Stimulated activated CD4-positive, alpha-beta T cell treated with anti-CD3 and anti-CD28 coated beads, TNF-alpha, amount 100 ng/mL, for 4 hours (primary cell): ENCODE measurements at places on chromosomes 3 and 15.

GRCh38 chr3:8489278-8489792 is 12.3 kb upstream of the LMCD1 start:
- DNase-seq: no peak

- DNase-seq: no peak
These were observed 107.2 kb downstream of the PYDC2 start for GRCh38 chr3:191568206-191568605.

DNA sequence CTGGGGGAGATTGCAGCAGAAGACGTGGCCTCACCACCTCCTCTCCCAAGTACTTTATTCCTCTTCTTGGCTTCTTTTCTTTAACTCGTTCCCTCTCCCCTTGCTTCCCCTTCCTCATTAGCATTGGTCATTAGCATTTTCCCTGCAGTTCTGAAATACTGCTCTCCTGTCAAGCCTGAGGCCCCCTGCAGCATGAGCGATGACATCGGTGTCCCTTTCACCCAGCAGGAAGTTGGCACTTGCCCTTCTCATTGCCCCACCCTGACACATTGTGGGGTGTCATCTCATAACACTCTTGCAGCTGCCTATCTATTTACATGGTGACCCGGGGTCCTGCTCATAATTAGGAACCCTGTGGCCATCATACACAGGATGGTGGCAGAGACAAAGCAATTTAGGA is 167.1 kb downstream of the ARRDC4 start:
- no peak for DNase-seq

DNA sequence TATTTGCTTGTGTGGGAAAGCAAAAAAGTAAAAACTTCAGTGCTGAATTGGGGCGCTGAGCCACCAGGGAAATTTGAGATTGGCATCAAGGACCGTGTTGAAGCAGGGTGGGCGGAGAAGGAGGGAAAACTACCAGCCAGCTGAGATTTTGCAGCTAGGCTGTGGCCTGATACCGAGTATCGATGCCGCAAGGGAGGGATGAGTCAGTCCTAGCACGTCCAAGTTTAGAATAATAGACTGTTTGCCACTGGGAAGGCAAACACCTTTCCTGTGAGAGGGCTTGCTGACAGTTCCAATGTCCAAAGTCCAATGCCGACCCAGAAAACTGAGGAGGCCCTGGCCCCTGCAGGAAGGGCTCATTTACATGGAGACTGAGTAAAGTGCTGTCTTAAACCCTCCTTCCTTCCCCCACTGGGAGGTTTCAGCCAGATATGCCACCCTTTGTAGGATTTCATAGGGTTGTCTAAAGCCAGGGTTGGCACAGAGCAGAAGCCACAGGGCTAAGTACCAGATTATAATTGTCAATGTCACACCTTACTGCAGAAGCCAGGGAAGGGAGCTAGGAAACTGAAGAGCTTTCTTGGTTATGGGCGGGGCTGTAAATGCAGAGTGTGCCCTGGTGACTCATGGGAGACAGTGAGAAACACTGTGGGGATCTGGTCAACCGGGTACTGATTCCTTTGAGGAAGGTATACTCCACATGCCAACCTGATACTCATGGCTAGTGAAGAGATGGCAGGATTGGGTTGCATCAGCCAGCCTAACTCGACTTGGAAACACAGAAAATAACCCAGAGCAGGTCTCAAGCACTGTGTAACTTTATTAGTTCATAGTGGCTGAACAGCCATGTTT is 28.4 kb upstream of the PIK3CB start:
- no peak for DNase-seq

GRCh38 chr15:57740048-57740447 is 33.5 kb downstream of the POLR2M start:
- no peak for DNase-seq

DNA sequence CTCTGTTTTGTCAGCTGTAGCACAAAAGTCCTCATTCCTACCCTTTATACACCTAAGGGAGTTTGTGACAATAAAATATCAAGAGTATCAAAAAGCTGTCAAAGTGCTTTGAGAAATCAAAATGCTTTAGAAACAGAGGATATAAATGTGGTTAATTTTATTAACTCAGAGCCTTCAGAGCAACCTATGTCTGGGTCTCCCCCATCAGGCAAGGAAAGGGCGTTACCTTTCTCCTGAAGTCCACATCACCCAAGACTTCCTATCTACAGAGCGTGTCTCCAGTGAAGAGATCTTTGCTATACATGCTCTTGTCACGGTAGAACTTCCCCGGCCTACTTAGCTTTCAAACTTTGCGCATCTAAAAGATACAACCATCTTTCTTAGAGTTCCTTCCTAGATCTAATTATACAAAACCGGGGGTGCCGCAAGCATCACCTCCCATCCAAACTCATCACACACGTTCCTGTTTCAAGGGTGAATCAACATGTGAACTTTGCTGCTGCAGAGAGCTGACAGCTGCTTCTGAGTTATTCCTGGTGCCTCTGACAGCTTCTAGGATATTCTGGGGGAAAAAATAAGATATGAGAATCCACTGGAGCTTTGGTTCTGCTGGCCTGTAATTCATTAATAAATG is 93.0 kb downstream of the RARB start:
- no peak for DNase-seq

DNA sequence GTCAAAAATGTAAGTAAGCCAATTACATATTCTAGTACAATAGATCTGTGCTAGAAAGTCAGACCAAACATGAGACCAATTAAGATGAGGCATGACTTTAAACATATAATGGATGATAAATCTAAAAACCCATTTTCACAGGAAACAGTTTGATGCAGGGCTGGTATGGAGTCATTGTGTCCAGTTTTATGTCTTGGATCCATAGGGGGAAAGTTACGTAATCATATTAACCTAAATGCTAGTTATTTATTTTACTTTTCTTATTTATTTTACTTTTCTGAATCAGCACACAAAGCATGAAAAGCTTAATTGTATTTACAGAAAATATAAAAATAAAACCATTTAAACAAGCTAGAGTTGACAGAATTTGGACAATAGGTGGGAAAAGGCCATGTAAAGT is 26.3 kb upstream of the TMCC1 start:
- DNase-seq: no peak

DNA sequence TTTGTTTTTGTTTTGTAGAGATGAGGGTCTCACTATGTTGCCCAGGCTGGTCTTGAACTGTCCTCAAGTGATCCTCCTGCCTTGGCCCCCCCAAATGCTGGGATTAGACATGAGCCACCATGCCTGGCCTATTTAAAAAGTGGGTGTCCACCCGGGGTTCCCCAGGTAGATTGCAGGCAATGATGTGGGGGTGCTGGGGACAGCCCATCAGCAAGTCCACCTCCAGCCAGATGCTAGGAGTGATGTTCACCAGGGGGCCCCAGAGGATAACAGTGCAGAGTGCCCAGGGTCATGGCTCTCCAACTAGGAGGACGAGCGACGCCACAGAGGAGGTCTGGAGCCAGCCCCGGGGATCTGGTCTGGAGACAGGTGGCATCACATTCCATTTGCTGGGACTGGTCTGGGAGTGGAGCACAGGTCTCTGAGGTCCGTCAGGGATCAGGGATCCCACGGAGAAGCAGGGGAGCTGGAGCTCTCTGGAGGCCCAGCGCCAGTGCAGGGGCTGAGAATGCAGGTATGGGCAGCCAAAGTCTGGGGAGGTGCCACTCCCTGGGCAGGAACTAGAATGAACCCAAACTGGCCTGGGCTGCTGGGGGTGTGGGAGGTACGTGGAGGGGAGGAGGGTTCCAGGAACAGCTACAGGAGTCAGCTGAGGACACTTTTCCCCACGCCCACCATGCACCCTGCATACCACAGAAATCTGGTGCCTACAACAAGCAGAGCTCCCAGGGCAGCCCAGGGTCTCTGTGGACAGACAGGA is 51.2 kb upstream of the PCSK6 start:
- no peak for DNase-seq

DNA sequence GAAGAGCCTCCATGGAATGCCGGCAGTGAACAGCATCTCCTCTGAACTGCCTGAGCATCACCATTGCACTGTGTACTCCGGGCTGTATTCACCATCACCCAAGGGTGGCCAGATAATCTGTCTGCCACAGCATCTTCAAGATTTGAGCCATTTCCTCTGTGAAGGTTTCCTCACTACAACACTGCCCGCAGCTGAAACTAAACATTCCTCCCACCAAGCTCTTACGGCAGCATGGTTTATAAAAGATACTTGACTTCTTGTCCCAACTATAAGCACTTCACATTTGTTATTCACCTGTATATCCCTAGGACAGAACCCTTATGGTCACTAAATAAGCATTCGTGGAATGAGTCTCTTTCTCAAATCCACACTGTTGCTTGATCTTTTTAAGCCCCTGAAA is 125.9 kb downstream of the SST start:
- no peak for DNase-seq
